ENCODE measurements at places on chromosomes 2 and 18.

GRCh38 chr2:217853961-217854360 lies 148.8 kb downstream of the TNS1 start:
- no peak for DNase-seq

DNA sequence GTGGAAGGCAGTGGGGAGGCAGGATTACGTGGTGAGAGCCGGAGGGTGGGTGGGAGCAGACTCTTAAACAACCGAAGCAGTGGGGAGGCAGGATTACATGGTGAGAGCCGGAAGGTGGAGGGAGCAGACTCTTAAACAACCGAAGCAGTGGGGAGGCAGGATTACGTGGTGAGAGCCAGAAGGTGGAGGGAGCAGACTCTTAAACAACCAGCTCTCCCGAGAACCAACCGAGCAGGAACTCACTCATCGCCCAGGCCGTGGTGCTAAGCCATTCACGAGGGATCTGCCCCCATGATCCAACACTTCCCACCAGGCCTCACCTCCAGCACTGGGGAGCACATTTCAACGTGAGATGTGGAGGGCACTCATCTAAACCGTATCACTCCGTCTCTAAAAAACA lies 87.7 kb downstream of the RTP5 start:
- DNase-seq, result no peak

DNA sequence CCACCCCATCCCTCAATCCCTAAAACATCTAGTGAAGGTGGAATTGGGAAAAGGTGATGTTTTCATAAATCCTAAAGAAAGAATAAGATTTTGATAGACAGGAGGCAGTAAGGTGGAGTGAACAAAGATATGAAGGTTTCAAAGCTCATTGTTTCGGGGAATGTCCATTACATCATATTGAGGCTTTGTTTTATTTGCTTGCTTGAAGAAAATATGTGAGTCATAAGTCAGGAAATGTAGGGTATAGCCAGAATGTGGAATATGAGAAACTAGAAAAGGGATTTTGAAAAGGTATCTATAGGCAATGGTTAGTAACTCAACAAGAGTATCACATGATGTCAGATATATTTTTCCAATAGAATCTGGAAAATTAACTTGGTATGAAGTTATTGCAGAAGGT lies 1178.5 kb upstream of the ACVR2A start:
- no peak for DNase-seq

GRCh38 chr2:112814278-112814677 lies 22.3 kb downstream of the IL1B start:
- DNase-seq, result peak; percentile 42

- no peak for DNase-seq
These were observed 43.5 kb downstream of the BMP10 start for GRCh38 chr2:68827666-68828065.

- peak; percentile 24 for DNase-seq
These were observed 103.2 kb upstream of the SMIM21 start for GRCh38 chr18:75530566-75531211.

DNA sequence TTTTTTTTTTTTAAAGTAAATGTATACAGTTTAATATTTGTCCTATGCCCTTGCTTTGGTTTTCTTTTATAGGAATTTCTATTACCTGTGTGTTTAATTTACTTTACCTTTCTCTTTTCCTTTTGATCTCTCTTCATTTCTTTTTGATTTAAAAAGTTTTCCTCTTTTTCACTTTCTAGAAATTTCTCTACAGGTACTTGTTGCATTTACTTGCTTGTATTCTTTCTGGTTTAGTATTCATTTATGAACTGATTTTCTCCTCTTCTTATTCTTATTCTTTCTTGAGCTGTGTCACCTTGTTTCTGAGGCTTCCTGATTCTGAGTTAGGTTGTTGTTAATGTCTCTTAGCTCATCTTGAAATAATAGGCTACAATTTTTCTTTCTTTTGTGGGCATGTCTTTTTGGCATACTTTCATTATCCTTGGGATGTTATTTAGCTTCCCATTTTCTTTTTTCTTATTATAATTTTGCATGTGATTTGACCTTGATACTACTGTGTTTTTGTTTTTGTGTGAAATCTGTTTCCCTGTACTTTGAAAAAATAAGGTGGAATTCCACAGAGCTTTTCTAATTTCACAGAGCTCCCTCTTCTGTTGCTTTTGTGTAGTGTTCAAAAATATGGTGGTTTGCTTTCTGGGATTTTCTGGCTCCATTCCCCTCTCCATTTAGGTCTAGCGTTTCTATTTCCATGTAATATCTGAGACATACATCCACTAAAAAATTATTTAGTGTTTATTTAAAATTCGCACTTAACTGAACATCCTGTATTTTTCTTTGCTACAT lies 25.5 kb upstream of the ALMS1 start:
- peak; percentile 2 for DNase-seq
